A549 treated with CpdA at 1 μM for 4 hours (cell line): ENCODE measurements at places on chromosomes 2 and 18. TPM values are rescaled to one million over a fixed set of nuclear protein-coding genes. Genes with fewer than 3 reads are reported as not detected.

Gene DGUOK
- total RNA-seq, result 136 to 152 TPM (median 149 TPM) in 5 replicates

Gene LPIN1
- total RNA-seq, result 12.3 to 14.2 TPM (median 13.4 TPM) in 5 replicates

Gene MC5R
- total RNA-seq, result not detected in 5 replicates

Gene FIGN
- total RNA-seq, result 1.3 to 2.6 TPM (median 2.1 TPM) in 5 replicates

Gene SERPINB11
- 0.11 TPM in 1 of 5 replicates, not detected in the others for total RNA-seq

Gene POTEJ
- total RNA-seq, result not detected in 5 replicates

Gene ACTG2
- 0.14 to 0.45 TPM (median 0.22 TPM) in 5 replicates for total RNA-seq

Gene KLHL30
- 0.05 to 0.19 TPM (median 0.07 TPM) in 5 replicates for total RNA-seq

Gene TEKT4
- 0.02 TPM in 1 of 5 replicates, not detected in the others for total RNA-seq

Gene FAM110C
- 0.06 to 0.58 TPM (median 0.12 TPM) in 5 replicates for total RNA-seq

Gene CAPN14
- total RNA-seq, result 0.02 to 0.06 TPM in 2 of 5 replicates, not detected in the others

Gene NEMP2
- 5.8 to 9.4 TPM (median 7.5 TPM) in 5 replicates for total RNA-seq

Gene IL1R1
- total RNA-seq, result 18.3 to 31.9 TPM (median 25.0 TPM) in 5 replicates

Gene MLPH
- 218 to 289 TPM (median 278 TPM) in 5 replicates for total RNA-seq
